Stomach (tissue), 19 donors: ENCODE measurements at places on chromosomes 4 and X.

- no peak for DNase-seq
Observed at GRCh38 chrX:56947699-56948098, 47.6 kb downstream of the SPIN3 start.

DNA sequence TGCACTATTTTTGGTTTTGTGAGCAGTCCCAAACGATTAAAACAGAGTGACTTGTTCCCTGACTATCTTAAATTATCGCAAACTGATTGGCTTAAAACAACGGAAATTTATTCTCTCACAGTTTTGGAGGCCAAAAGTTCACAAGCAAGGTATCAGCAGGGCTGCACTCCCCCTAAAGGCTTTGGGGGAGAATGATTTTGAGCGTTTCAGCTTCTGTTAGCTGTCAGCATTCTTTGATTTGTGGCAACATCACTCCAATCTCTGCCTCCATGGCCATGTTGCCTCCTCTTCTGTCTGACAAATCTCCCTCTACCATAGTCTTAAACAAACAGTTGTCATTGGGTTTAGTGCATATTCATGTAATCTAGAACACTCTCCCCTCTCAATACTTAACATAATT is 459.6 kb upstream of the ATOH1 start:
- DNase-seq = no peak

- no peak for DNase-seq
Observed at GRCh38 chrX:71166461-71166860, 21.8 kb downstream of the NLGN3 start.

DNA sequence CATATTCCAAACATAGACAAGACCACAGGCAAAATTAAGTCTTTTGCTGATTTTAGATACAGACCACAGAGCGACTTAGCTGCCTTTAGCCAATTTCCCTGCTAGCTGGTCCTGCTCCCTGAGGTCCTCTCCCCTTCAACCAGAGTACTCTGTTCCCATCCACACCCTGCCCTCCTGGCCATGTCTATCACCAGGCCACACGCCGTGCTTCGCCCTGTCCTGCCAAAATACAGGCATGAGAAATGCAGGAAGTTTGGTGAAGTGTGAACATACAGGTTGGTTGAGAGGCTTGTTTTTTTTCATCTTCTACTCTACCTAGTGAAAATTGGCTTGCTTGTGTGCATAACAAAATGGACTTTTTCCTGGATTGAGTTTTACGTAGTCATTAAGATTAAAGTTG is 226.2 kb upstream of the TENM3 start:
- no peak for DNase-seq

GRCh38 chr4:143486314-143486713 is 27.2 kb upstream of the SMARCA5 start:
- no peak for DNase-seq

DNA sequence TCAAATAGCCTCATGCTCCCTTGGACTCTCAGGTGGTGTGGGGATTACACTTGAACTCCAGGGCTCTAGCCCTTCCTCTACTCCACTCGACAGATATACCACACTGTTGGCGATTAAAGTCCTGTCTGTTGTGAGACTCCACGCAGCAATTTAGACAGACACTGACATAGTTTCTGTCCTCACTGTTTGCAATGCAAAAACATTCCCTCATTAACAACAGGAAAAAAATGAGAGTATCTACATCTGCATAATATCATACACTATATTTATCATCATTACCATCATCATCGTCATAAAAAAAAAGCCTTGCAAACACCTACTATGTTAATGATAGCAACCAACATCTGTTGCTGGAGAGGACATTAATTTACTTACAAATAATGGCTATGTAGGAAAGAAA is 132.4 kb downstream of the RASL11B start:
- no peak for DNase-seq

DNA sequence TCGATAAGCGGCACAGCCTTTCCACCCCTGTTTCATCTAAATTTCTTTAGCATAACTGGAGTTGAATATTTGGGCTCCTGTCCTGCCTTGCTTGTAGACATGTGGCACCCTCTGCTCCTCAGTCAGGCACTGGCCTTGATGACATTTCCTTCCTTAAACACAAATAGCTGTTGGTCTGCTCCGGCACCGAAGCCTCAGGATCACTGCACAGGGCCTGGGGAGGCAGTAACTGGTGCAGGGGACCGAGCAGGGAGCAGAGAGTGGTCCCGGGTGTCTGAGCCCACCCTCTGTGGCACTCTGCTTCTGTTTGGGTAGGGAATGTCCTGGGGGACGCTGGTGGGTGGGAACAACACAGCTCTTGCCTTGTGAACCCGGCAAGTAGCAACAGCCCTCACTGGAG is 13.6 kb downstream of the RGS12 start:
- DNase-seq = peak; percentile 8

GRCh38 chrX:120614816-120615215 is 10.9 kb downstream of the MCTS1 start:
- DNase-seq = no peak

DNA sequence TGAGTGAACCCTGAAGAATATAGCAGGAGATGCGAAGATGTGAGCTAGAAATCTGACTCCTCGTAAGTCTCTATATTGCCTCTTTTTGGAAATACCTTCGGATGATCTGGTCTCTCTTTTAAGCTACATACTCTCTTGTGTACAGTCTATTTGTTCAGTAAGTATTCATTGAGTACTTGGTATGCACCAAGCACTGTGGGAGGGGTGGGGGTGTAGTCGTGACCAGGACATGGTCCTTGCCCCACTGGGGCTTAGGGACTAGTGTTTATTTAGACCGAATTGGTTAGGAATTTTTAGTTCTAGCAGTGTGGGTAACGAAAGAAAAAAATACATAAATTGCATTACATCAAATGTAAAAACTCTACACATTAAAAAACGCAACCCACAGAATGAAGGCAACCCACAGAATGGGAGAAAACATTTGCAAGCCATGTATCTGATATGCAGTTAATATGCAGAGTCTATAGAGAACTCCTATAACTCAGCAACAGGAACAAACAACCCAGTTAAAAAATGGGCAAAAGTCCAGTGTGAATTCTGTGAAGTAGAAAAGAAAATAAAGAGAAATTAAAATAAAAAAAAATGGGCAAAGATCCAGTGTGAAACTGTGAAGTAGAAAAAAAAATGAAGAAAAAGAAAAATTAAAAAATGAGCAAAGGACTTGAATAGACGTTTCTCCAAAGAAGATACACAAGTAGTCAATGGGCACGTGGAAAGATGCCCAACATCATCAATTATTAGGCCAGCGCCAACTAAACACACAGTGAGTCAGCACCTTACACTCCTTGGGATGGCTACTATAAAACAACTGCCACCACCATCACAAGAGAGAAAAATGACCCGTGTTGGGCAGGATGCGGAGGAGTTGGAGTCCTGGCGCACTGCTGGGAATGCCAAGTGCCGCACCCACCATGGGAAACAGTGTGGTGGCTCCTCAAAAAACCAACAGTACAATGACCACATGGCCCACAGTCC is 43.8 kb downstream of the RGS12 start:
- DNase-seq = no peak

DNA sequence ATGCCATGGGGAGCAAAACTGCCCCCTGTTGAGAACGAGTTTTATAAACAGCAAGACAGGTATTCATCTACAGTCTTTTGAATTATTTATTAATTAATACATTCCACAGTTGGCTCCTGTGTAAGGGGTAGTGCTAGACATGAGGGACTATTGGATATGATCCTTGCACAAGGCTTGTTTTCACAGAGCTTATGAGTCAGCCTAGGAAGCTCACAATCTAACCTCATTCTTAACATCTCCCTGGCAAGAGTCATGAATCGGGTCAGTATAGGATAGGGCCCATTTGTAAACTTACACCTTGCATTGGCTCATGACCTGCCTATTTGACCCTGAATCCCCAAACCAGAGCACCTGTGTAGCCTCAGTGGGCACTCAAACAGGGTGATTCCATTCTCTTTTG is 209.1 kb upstream of the HCCS start:
- DNase-seq = no peak

DNA sequence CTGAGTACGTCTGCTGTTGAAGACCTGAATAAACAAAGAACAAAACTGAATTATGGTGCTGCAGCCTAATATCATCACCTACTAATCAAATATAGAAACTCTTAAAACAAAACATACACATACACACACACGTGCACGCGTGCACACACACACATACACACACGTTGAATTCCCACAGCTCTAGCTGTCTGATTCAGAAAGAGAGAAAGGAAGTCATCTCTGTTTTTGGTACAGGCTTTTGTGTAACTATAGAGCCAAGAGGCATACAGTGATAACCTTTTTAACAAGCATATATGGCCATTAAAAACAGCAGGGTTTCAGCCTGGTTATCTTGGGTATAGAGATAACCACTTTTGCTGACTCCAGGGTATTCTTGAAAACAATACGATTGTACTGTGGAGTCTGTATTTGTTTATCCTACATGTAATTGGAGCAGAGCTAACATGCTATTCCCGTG is 823.2 kb downstream of the CCSER1 start:
- DNase-seq = peak; percentile 18

DNA sequence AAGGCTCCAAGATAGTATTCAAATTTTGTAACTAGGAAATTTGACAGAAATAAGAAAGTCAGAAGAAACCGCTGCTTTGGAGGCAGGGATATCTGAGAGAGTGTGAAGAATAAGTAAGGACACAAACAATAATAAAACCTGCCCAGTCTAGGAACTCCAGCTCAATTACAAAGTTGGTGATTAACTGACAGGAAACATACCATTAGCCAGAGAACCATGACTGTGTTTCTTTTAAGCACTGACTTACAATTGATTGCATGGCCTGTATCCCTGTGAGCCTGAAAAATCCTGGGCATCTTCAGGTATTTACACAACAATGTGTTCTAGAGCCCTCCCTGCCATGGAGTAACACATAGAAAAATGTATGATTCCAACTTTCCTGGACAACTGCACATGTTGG is 127.4 kb downstream of the GRIA3 start:
- no peak for DNase-seq

DNA sequence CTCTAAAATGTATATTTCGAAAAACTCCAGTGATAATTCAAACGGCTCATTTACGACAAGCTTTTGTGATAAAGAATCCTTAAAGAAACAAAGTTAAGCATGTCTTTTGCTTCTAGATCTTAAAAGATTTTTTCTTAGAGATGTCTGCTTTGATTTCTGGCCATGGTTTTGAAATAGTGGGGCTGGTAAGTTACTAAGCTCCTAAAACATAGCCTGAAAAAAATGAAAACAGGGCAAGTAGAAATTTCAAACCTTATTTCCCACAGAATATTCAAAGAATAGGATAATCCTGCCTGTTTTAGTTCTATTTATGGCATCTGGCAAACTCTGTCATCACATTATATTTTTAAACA is 318.3 kb downstream of the ARHGAP24 start:
- no peak for DNase-seq

DNA sequence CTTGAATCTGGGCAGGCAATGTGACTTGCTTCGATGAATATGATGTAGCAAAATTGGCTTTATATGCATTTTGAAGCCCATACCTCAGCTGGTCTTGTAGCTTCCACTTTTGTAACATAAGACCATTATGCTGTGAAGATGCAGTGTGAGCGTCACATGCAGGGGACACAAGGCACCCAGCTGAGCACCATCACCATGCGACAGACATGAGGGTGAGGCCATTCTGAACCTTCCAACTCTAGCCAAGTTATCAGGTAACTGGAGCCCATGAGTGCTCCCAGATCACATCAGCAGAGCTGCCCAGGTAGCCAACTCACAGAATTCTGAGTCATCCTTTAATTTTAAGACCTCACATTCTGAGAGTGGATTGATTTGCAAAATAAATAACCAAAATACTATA is 705.9 kb downstream of the FSTL5 start:
- no peak for DNase-seq

DNA sequence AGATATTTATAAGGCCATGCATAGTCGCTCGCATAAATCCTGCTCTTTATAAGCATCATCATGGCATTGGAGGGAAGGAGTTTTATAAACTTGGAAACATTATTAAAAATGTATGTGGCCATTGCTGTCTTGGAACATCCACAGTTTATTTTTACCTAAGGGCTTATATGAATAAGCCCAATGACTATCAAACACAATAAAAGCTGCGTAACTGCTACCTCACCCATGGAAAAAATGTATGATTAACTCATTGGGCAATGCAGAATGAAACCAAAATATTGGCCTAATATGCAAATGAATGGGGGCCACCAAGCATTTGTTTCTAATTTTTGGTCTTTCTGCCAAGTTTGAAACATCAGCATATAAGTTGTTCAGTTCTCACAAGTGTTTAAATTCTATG is 19.1 kb downstream of the GEMIN8 start:
- no peak for DNase-seq

DNA sequence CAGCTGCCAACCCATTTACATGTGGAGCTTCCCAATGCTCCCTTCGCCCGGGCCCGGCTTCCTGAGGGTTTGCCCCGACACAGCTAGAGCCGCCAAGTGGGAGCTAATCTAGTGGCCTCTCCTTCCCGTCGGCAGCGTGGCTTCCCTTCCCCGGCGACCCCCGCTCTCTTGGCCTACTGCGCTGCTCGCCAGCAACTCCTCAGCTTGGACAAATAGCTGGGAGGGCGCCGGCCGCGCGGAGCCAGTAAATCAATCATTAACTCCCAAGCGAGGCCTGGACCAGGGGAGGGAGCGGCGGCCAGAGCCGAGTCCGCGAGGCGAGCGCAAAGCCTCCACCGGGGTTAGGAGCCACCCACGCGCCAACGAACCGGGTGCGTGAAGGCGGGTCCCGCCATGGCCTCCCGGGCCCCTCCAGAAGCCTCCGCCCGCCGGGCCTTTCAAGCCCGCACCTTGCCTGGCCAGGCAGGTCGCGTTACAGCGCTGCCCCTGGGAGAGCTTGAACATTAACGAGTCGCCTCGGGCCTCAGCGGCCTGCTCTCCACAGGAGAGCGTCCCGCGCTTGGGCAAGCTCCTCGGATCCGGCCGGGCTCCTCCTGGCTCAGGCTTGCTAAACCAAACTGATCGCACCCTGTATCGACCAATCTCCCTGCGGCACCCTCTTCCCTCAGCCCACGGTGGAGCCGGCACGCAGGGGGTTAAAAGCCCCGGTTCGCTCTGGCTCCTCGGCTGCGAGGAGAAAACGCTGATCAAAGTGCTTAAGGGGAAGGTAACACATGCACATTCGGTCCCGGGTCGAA is 10.6 kb upstream of the BCOR start:
- peak; percentile 68 for DNase-seq

DNA sequence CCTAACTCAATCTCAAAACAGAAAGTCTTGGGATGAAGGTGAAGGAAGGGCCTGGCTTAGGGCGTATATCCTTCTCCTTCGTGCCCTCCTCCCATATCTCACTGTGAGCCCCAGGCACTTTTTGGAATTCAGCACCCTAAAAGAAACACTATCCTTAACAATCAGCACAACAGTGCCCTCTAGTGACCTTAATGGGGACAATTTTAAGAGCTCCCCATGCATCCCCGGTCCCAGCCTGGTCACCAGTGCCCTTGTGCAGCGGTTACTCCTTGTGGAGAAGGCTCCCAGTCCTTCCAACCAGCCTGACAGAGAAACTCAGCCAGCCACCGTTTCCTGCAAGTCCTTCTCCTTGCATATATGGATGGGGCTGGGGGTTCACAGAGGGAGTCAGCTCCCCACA is 4.2 kb downstream of the PAK3 start:
- peak; percentile 66 for DNase-seq

- peak; percentile 80 for DNase-seq
Observed at GRCh38 chrX:153922932-153923857, 2.9 kb downstream of the ARHGAP4 start.

GRCh38 chr4:123250843-123251242 is 145.8 kb upstream of the SPRY1 start:
- DNase-seq = no peak

GRCh38 chr4:77177199-77177598 is 20.2 kb downstream of the CCNG2 start:
- DNase-seq = no peak
